ENCODE measurements at places on chromosomes 13 and 19. TPM values are rescaled to one million over a fixed set of nuclear protein-coding genes. Genes with fewer than 3 reads are reported as not detected.
A peak's percentile ranks its signal among the peaks of the same experiment; 100 is the strongest.

- DNase-seq = no peak
Measured at GRCh38 chr13:73943137-73943964, 190.9 kb downstream of the KLF12 start.

GRCh38 chr13:34243403-34243802 is 425.5 kb downstream of the RFC3 start:
- DNase-seq = no peak

- DNase-seq = no peak
Measured at GRCh38 chr13:40087091-40088002, 431.9 kb downstream of the COG6 start.

DNA sequence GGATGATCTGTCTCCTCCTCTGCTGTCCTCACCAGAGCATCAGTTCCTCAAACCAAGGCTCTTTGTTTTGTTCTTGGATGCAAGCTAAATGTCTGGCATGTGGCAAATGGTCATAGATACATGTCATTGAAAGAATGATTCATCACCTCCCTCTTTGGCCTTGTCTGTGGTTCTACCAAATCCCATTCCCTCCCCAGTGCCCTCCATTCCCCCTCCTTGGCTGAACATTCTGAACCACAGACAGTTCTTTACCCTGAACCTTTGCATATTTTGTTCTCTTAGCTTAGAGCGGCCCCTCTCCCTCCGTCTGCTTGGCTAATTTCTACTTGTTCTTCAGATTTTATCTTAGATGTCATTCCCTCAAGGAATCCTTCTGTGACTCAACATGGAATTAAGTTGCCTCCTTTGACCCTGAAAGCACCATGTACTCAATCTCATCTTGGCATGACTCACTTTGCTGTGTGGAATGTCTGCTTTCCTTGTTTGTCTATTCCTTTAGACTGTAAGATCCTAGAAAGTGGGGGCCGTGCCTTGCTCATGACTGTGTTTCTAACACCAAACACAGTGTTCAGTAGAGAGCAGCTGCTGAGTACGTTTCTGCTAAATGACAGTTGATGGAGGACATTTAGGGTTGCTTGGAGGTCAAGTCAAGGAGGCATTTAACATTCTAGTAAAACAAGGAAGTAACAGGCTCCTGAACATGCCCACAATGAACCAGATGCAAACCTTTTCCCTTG is 8.1 kb downstream of the ALOX5AP start:
- no peak for DNase-seq

Gene SLC25A41
- 0.27 TPM for total RNA-seq

DNA sequence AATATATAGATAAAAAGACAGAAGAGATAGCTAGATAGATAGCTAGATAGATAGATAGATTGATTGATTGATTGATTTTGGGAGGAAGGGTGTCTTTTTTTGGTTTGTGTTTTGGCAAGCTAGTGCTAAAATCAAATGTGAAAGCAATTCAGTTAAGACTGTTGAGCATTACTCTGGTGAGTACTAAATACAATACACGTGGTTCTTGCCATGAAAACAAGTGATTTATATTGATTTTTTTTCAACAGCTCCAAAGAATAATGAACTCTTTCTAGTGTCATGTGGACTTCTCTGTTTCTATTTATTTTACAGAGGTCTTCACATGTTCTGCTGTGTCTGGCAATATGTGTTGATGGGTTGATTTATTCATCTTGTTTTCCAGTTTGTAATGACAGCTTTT is 172.0 kb downstream of the POU4F1 start:
- DNase-seq = no peak

DNA sequence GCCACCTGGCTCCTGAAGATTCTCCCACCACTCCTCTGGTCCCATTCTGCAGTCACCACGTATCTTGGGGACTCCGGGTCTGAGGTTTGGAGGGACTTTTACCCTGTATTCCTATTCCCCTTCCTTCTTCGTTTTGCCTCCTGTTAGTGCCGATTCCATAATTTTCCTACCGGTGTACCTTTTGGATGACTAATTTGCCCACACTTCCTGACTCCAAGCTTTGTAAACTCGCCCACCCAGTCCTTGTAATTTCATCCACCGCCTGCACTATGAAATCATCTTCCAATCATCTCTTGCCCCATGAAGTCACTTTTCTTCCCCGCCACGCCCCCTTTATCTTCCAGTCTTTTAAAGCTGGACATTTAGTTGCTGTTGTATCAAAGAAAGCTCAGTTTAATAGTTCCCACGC is 572 bp downstream of the UCHL3 start:
- DNase-seq = no peak

GRCh38 chr19:30930941-30931706 is 418.1 kb downstream of the TSHZ3 start:
- DNase-seq = no peak

DNA sequence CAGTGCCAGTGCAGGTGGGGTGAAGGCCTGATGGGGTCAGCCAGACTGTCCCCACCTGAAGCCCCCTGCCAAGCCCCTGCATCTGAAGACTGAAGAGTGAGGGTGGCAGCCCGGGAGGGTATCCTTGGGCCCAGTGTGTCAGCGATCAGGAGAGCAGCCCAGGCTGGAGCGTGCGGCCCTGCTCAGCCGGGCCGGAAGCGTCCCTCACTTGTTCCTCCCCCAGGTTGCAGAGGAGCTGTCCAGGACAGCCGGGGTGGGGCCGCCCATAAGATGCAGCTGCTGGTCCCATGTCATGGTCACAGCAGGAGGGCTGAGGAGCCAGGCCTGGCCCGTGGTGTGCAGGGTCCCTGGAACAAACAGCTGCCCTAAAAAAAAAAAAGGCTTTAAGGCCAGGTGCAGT is 55.4 kb downstream of the KDM4B start:
- no peak for DNase-seq

- no peak for DNase-seq
Measured at GRCh38 chr13:49701491-49701890, 10.2 kb upstream of the EBPL start.

GRCh38 chr19:16895467-16896145 is 6.8 kb downstream of the F2RL3 start:
- peak; percentile 68 for DNase-seq

Gene SYNE4
- total RNA-seq = 0.67 TPM

GRCh38 chr19:14114854-14115253 is 2.7 kb downstream of the PRKACA start:
- no peak for DNase-seq

- no peak for DNase-seq
Measured at GRCh38 chr13:20514866-20515265, 10.8 kb downstream of the CRYL1 start.

DNA sequence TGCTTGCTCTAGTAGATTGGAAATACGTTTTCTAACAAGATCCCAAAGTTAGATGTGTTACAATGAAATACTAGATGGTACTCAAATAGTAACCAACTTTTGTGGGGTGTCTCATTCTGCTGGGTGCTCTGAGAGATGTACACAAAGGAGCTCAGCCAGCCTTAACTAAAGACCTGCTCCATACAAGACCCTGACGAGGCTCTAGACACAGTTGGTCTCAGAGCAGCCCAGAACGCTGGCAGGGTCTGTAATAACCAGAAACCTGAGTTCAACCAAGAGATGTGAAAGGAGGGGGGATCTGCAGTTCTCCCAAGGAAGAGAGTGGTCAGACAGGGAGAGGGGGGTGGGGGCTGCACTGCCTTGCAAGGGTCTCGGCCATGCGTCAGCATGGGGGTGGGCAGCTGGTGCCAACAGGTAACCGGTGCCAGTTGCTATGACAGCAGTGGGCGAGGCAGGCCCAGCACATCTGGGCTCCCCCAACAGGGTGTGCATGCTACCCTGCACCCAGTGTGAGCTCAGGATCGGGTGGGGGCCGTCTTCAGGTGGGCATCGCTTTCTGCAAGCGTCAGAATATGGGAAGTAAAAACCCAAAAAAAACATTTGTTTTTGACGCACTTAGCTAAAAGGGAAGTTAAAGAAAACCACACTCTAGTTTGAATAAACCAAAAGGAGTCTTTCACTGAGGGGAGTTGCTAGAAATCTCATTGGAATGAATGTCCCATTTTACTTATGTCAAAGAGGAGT is 68.0 kb upstream of the GPR183 start:
- DNase-seq = no peak

Gene MBD3L2
- total RNA-seq = not detected

Gene URAD
- not detected for total RNA-seq

DNA sequence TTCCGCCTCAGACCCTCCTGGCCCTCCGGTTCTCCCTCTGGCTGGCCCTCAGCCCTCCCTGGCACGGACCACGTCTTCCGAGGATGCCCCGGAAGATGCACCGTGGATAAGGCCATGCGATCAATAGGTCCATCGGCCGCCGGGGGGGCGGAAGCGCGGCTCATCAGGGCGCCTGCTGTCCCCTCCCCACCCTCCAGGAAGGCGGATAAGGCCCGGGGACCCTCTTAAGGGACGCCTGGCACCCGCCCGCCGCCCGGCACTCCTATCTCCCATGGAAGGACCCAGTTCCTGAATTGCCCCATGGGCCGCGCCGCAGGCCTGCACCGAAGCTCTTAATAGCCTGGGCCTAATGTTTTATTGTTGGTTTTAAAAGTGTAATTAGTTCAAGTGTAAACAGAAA is 46.2 kb upstream of the TCF3 start:
- no peak for DNase-seq

Gene CYP4F2
- total RNA-seq = not detected

Gene B3GLCT
- total RNA-seq = 5.9 TPM

DNA sequence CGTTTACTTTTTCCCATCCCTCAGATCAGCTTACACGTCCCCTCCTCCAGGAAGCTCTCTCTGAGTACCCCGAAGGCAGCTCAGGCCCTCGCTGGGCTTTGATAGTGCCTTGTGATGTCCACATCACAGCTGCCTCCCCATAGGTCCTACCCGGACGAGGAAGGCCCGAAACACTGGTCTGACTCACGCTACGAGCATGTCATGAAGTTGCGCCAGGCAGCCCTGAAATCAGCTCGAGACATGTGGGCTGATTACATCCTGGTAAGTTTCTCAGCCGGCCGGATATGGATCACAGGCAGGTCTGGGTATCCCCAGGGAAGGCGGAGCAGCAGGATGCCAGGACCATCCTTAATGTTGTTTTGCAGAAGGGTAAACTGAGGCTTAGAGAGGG is 4.8 kb downstream of the COLGALT1 start:
- DNase-seq = no peak

- DNase-seq = no peak
Measured at GRCh38 chr13:24985107-24985506, 110.8 kb upstream of the PABPC3 start.

- DNase-seq = no peak
Measured at GRCh38 chr13:39149896-39150295, 111.6 kb downstream of the NHLRC3 start.

GRCh38 chr13:54305377-54305776 is 1276.8 kb downstream of the OLFM4 start:
- no peak for DNase-seq

- peak; percentile 63 for DNase-seq
Measured at GRCh38 chr19:2578391-2578890, 102.5 kb downstream of the GADD45B start.

DNA sequence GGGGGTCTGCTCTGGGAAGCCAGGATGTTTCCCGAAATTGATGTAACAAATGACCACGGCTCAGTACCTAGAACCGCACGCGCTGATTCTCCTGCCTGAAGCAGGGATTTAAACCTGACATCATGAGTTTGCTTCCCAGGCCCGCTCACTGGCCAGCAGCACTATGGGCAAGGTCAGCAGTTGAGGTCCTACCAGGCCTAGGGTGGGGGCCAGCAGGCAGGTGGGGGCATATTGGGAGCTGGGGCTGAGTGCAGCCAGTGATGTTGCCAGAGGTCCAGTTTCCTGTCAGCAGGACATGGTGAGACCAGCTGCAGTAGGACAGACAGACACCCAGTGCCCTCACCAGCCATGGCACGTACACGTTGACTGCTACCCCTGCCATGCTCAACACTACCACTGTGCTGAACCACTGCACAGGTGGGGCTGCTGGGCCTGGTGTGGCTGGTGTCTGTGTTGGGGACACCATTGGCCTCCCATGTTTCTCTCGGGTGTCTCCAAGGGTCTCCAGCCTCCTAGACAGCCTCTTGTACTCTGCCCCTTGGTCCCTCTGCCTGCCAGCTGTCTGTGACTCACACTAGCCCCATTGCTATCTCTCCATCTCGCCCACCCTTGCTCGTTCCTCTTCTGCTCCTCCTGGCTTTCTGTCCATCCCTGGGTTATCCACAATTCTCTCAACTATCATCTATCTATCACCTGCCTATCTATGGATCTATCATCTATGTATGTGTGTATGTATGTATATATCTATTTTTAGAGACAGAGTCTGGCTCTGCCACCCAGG is 1.1 kb upstream of the C19orf85 start:
- DNase-seq = no peak

- DNase-seq = no peak
Measured at GRCh38 chr13:111304603-111305289, 15.7 kb upstream of the TEX29 start.

- no peak for DNase-seq
Measured at GRCh38 chr19:2148482-2149135, 2.8 kb downstream of the AP3D1 start.

Gene GARIN5A
- 0.45 TPM for total RNA-seq

Gene POSTN
- 27.6 TPM for total RNA-seq

Gene LSM14A
- total RNA-seq = 109 TPM

GRCh38 chr19:40272261-40272660 is 12.9 kb downstream of the AKT2 start:
- no peak for DNase-seq

Gene PDE4C
- total RNA-seq = 2.1 TPM

Gene LILRB1
- 10.7 TPM for total RNA-seq

- no peak for DNase-seq
Measured at GRCh38 chr19:51417107-51417809, at the start of gene SIGLEC10. Gene SIGLEC10 (minus strand): TSS chr19:51417642. CDS start chr19:51417581, 61 bp downstream.

DNA sequence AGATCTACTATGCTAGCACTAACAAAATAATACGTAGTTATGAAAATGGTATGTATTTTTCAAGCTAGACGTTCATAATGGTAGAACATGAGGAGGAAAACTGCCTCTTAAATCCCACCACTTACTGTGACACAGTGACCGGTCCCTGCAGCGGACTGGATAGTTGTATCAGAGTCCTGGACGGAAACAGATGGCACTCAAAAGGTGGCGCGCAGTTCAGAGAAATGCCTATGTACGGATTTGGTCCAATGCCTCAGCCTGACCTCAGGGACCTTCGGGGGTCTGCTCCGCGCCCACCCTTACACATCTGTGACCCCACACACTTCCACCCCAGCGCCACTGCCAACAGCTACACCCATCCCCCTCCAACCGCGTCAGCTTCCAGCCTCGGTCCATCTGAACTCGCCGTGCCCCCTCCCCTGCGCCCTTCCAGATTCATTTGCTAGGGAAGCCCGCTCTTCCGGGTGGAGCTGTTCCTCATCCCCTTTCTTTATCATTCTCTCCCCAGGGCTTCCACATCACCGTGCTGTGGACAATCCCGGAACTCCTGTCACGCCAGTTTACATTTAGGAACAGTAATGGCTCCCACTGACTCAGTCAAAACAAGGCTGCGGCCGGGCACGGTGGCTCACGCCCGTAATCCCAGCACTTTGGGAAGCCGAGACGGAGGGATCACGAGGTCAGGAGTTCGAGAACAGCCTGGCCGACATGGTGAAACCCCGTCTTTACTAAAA is 792 bp upstream of the LENG8 start:
- DNase-seq = no peak

Measured in sciatic nerve (tissue), 2 donors.